H54 (cell line): ENCODE measurements at places on chromosomes 5 and 9.

GRCh38 chr5:120326651-120327050 is 137.4 kb upstream of the PRR16 start:
- DNase-seq, result no peak

GRCh38 chr5:41087461-41087860 is 16.3 kb upstream of the MROH2B start:
- no peak for DNase-seq

DNA sequence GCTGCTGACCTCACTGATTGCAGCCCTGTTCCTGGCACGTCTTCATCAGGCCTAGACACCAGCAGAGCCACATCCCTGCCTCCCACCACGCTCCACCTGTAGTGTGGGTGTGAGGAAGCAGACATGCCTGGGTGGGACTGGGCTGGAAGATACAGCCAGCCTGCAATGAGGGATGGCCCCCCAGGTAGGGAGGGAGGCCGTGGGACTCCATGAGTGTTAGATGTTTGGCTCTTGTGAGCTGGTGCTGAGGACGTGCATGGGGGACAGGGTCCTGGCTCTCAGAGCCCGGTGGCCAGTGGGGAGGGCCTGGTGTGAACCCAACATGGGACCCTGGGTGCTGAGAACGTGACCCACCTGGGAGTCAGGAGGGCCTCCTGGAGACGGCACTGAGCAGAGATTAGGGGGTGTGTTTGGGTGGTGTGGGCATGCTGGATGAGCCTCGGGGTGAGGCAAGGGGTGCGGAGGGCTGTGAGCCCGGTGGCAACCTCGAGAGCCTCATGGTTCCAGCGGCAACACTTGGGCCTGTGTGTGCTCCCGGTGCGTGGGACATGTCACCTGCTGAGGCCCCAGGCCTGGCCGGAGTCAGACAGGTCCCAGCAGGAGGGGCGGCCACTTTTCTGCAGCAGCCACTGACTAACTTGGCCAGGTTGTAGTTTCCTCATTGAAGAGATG is 87.6 kb downstream of the PHF2 start:
- DNase-seq, result no peak

GRCh38 chr9:16245756-16246440 is 624.6 kb downstream of the BNC2 start:
- no peak for DNase-seq

- no peak for DNase-seq
These were observed 6.1 kb downstream of the S100Z start for GRCh38 chr5:76855961-76856360.

GRCh38 chr5:83199126-83199525 is 121.8 kb downstream of the XRCC4 start:
- no peak for DNase-seq

GRCh38 chr9:95344735-95345325 is 27.3 kb upstream of the FANCC start:
- no peak for DNase-seq

GRCh38 chr5:145680767-145681166 is 154.4 kb downstream of the PRELID2 start:
- DNase-seq, result no peak

DNA sequence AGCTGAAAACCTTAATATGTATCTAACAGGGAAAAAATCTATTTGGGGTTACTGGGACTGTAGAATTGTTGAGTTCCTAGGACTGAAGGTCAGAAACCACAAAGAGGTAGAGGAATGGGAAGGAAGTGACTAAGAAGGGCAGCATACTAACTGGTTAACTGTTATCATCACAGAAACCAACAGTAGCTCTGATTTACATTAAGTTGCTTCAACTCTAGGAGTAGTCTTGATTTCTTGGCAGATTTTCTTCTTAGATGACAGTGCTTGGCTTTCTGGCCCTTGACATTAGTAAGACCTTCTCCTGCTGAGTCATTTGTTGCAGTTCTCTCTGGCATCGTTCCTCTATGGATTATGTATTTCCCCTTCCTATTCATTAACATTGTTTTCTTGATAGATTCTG is 116.1 kb upstream of the RASA1 start:
- DNase-seq, result peak; percentile 20

- DNase-seq, result no peak
These were observed 69.6 kb downstream of the ANKRD33B start for GRCh38 chr5:10633271-10634049.

DNA sequence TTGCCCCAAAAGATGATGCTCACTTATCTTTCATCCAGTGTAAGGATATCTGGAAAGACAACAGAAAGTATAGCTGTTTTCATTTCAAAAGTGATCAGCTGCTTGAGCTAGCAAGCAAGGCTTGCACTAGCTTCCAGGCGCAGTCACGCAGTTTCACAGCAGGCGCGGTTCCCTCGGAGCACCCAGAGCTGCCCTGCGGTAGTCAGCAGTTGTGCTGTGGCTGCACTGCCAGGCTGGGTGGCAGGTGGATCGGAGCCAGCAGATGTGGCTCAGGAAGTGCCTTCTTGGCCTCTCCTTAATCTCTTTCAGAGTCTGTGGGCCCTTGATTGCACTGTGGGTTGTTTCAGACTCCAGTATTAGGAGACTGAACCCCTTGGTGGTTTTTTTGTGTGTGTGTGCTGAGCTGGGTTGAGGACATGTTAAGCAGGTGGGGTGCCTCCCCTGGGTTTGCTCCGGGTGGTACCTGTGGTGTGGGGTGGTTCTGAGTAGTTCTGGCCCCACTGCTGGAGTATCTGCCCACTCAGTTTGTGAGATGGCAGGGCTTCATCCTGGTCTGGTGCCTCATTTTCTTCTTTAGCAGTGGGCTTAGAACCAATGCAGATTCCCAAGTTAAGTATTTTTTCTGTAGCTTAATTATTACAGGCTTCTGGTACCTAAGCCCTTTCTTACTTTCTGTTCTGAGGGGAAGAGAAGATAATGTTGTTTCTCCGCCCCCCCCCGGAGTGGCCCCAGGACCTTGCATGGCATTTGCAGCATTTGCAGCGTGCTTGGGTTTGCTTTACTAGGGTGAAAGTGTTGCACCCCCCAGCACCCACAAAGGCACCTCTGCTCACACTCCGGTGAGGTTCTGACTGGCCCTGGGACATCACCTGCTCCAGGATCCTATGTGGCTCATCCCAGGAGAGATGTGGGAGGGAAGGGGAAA is 16.4 kb downstream of the TENT4A start:
- no peak for DNase-seq

DNA sequence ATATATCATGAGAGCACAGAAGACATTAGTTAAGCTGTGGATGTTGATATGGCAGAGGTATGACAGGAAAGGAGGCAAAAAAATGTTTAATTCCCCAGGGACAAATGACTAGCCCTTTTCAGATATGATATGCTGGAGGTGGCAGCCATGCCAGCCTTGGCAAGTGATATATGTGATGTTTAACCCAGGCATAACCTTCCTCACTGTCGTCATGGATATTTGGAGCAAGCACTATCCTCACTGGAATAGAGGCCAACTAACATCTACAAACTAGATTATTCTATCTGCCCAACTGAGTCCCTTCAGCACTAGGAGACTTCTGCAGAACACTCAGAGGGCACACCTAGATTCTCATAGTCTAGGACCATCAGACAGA is 27.3 kb upstream of the SLC46A2 start:
- DNase-seq, result no peak

DNA sequence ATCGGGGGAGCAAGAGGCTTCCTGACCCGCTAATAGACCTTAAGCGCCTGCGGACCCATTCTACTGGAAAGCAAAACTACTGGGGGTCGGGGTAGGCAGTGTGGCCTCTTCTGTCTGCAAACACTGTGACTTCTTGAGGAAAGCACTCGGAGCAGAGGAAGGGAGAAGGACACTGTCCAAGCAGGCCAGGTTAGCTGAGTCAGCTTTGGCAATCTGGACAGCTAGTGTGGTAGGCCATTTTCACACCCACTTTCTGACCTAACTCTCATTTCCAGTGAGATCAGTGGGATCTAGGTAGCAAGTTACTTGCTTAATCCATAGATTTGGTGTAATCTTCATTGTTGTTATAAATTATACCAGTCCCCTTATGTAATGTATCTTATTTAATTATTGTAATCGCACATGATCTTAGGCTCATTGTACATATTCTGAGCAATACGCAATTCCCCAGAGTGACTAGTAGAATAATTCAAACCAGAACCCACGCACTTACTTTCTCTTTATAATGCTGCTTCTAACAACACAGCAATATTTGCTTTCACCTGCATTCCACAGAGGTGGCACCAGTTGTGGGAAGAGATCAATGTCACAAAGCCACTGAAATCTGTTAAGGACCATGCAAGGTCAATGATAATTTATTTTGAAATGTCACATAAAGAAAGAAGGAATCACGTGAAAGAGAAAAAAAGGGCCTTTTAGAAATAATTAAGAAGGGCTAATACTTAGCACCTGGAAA is 82.9 kb downstream of the NREP start:
- DNase-seq, result no peak

GRCh38 chr9:7094576-7094975 is 336.8 kb downstream of the KDM4C start:
- DNase-seq, result no peak

GRCh38 chr5:55692106-55692417 is 20.1 kb downstream of the SLC38A9 start:
- DNase-seq, result no peak

GRCh38 chr5:98787131-98787719 is 13.8 kb downstream of the RGMB start:
- DNase-seq, result no peak

DNA sequence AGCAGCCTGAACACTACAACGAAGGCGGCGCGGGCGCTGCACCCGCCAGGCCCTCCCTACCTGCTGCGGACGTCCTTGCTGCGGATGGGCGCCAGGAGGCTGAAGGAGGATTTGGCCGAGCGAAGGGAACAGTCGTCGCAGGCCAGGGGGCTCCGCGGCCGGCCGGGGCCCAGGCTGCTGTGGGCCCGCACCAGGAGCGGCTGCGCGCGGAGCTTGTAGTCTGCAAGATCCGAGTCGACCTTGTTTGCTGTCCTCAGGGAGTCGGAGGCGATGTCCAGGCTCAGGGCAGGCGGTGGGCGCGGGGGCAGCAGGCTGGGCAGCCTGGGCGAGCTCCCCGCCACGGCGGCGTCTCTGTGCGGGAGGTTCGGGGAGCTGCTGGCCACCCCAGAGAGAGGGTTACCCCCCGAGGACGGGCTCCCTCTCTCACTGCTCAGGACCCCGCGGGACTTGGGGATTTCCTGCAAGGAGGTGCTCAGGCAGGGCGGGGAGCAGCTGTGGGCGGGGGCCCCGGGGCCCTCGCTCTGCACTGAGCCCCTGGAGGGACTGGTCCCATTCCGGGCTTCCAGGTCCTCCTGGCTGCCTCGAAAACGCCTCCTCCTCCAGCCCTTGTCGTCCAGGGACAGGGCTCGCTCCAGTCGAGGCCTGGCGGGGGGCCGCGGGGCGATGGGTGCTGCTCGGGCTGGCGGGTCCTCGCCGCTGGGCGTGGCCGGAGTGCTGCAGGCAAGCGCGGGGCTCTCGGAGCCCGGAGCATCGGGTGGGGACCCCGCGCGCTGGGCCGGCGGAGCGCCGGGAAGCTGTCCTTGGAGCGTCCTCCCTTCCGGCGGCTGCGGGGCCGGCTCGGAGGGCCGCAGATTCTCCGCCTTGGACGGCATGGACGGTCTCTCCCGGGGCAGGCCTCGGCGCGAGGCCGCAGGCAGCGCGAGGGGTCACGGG is 831 bp downstream of the INPP5E start:
- peak; percentile 84 for DNase-seq

GRCh38 chr5:118303296-118303695 is 685.1 kb downstream of the DTWD2 start:
- DNase-seq, result no peak

GRCh38 chr5:110221036-110221435 is 505.4 kb downstream of the TMEM232 start:
- no peak for DNase-seq

DNA sequence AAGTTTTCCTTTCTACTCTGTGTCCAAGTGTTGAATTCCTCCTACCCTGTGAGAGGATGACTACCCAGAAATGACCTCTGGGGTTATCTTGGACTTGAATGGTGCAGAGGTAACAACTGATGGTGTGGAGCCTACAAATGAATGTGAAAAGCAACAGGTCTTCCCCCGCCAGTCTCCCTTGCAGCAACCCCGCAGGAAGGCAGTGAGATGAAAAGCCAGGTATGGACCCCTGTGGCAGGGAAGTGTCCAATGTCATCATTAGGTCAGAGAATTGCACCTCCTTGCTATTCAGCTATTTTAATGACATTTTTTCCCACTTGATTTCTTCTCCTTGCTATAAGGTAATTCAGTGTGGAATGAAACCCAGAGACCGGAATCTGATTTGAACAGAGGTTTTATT is 58.5 kb downstream of the MAT2B start:
- DNase-seq, result no peak

DNA sequence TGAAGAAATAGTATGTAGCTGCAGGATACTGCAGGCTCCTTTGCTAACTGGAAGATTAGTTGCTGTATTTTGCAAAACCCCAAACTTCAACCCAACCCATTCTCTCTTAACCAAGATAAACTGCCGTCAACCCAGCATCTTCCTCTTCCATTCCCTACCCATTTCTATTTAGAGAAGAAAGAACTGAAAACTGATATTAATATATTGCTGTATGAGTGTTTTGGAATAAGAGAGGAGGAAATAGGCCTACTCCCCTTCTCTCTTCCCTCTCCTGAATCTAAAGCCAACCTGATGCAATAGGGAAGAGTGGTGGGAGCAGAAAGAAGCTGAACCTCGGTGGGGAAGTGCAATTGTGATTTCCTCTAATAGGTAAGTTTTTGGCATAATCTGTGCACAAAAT is 83.7 kb downstream of the TMEM215 start:
- no peak for DNase-seq

GRCh38 chr5:134813407-134813806 is 32.4 kb upstream of the C5orf24 start:
- no peak for DNase-seq

- no peak for DNase-seq
These were observed 44.2 kb upstream of the COL15A1 start for GRCh38 chr9:98899408-98900056.

DNA sequence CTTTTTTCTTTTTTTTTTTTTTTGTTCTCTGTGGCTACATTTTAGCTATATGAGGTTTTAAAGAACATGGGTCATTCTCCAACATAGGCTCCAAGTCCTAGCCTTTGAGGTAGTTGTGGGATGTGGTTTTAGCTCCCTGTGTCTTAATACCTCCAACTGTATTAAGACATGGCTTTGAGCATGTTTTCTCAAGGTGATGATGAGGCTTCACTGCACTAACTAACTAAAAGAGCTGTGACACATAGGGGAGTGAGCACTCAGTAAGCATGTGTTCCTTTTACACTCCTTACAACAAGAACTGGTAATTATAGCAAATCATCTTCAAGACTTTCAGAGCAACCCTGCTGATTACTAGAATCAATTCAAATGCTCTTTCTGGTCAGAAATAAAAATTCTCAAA is 333.6 kb upstream of the CCNH start:
- no peak for DNase-seq
